Right ventricle myocardium inferior (tissue), 1 donor: ENCODE measurements at places on chromosomes 7 and 10.

- DNase-seq = no peak
These were observed 41.4 kb upstream of the SNX10 start for GRCh38 chr7:26250239-26250638.

DNA sequence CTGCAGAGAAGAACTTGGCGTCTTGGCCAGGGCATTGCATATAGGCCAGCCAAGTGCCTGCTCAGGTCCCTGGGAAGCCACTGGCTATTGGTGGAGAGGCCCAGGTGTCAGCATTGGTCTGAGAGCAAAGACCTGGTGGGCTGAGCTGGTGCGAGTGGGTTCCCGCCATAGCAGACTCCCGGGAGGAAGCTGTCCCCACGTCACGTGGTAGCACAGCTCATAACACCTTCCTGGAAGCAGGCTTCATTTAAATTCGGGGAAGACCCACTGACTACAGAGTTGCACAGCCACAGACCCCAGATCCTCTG is 130.5 kb downstream of the WDR37 start:
- DNase-seq = peak; percentile 18

DNA sequence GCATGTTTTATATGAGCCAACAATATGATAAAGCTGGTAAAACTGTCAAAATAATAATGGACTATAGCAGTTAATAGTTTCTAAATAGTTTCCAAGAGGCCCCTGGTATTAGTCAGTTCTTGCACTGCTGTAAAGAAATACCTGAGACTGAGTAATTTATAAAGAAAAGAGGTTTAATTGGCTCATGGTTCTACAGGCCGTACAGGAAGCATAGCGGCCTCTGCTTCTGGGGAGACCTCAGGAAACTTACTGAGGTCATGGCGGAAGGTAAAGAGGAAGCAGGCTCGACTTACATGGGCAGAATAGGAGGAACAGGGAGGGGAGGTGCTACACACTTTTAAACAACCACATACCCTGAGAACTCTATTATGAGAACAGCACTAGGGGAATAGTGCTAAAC is 104.6 kb downstream of the PPP1R9A start:
- no peak for DNase-seq

DNA sequence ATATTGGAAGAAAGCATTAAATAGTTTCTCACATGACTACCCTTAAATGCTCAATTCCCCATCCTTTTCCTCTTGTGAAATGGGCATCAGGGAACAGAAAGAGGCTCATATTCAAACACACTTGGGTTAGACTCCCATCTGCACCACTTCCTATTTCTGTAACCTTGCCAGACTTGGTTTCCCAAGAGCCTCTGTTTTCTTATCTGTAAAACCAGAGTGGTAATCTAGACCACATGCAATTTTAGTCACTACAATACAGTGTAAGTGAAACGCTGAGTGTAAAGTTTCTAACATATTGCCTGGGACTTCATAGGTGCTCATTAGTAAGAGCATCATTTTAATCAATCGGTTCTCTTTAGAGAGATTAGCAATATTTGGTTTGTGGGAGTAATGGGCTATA is 136.3 kb downstream of the SORCS1 start:
- no peak for DNase-seq

DNA sequence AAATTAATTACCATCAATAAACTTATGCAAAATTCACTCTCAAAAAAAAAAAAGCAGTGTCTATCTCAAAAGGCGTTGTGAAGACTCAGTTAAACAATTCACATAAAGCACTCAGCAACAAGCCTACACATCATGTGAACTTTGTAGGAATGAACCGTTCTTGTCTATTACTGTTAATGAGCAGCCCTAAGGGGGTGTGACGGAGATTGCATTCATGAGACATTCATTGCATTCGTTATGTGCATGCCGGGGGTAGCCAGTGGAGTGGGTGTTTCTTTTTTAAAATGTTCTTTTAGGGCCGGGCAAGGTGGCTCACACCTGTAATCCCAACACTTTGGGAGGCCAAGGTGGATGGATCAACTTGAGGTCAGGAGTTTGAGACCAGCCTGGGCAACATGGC is 193.0 kb downstream of the PRPF18 start:
- DNase-seq = no peak

GRCh38 chr7:98729121-98729520 is 112.0 kb downstream of the NPTX2 start:
- DNase-seq = no peak

DNA sequence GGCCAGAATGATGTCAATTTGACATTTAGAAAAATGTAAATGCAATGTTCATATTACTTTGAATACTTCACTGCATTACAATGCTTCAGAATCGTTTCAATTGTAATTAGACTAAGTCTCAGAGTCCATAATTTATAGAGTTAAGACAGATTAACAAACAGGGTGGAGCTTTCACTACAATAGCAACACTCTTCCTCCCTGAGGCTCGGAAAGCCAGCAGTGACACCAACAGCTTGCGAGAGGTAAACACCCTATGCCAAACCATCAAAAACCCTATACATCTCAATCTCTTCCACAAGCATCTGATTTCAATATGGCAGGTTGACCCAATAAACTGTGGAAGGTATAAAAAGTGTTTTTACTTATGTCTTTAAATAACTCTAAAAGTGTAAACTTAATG is 72.2 kb downstream of the DOCK4 start:
- DNase-seq = no peak

DNA sequence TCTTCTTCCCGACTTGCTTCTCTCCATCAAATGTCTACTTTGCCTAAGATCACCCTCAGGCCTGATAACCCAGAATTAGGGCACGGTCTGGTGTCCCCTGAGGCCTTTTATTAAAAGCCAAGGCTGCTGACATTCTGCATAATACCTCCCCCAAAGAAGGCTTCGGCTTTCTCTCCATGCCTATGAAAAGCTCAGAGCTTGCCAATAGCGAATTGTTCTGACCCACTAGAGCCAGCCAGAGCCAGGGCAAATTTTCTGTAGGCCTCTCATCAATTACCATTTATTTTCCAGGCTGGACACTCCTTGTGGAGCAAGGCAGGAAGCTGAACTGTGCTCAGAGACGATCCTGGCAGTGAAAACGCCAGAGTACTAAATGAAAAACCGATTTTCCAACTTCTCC is 64.3 kb upstream of the ADRB1 start:
- no peak for DNase-seq

- no peak for DNase-seq
These were observed 142.2 kb upstream of the TMEM196 start for GRCh38 chr7:19915596-19915995.

DNA sequence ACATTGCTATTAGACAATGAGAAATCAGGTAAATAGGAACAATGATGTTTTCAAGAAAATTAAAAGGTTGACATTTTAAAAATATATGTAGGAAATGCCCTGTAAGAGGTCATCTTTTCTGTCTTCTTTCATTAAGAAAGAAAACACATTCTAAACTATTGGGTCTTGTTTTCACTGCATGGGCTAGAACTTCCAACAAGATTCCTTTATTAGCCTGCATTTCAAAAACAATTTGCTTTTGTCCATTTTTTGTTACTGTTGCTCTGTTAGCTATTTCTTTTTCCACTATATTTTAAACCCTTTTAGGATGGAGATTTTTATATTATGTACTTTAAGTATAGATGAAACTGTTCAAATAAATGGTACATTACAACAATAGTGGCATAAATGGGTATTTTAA is 9.2 kb downstream of the REEP3 start:
- no peak for DNase-seq

DNA sequence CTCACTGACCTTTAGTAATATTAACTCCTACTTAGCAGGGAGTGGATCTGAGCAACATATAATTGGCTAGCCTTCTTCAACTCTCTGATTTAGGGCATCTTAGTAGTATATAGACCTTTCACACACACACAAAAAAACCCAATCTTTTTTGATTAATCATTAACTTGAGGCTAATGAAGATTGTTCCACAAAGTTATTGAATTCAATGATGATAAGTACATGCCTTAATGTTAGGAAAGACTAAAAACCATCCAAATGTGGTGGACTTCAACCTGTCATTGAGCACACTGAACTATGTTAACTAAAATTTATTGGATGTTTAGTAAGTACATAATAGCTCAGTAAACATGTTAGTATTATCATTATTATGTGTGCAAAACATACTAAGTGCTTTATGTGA is 179.4 kb upstream of the SLC25A13 start:
- DNase-seq = no peak

DNA sequence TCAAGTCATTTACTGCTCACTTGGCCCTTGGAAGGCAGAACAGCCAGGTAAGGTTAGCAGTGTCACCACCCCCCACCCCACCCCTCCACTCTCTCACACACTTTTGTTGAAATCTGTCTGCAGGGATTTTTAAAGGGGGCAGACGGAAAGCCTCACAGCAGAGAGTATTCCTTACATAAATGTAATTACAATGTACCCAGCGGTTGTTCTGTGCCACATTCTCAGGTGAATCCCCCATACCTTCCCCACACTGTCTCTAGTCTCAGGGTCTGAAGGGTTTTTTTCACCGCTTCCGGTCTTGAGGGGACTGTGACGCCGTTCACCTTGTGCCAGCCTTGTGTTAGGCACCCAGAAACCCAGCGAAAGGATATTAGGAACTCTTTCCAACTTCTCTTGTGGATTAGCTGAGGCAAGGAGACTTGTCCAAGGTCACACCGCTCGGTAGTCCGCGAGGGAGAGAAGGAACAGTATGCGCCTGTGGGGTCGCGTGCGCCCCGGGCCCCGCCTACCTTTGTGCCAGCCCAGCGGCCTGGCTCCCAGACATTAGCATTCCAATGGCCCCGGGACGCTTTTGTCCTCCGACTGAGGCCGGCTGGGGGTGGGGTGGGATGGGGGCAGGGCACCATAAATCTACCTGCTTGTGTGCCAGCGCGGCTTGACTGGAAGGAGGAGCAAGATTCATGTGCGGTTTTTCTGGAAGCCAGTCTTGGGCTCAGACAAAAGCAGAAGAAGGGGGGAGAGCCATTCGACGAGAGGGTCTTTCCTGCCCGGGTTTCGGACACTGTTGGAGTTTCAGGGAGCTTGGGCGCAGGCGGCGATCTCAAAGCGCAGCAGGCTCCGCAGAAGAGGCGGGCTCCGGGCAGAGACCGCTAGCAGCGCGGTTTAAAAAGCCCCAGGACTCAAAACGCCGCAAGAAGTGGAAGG is 4.5 kb downstream of the NEUROG3 start:
- no peak for DNase-seq

DNA sequence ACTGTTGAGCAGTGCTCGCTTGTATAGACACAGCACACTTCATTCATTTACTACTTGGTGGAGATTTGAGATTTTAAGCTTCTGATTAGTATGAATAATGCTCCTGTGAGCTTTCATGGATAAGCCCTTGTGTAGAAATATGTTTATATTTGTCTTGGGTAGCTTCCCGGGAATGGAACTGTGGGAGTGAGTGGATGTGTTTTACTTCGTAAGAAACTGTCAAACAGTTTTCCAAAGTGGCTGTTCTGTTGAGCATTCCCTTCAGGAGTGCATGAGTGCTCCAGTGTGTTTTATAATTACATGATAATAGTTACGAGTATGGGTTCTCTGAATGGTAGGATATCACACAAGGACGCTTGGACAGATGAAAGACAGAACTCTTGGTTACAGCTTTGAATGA is 49.4 kb downstream of the VWC2 start:
- DNase-seq = no peak

DNA sequence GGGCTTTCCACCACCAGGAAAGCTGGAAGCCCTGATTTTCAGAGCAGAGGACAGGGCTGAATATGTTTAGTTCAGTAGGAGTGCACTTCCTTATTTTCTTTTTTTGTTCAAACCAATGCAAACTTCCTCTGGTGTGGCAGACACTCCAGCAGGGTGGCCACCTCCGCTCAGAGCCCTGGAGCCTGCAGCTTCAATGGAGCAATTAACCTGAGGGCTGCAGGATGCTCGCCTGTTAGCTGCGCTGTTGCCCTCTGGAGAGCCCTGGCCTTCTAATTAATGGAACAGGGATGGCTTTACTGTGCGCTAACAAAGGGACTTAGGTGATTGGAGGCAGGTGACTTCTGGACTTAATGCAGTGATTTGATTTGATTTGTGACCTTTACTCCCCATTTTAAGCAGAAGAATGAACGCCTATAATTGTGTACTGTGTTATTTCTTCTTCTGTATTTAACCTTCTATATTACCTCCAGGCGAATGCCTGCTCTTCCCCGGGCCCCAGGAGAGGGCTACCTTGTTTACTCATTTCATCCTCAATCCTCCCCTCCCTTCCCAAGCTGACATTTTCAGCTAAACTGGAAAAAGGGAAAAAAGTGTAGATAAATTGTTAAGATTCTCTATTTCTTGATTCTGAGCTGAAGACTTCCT is 123.0 kb upstream of the CTBP2 start:
- DNase-seq = no peak

- DNase-seq = no peak
These were observed 15.5 kb downstream of the DENND10 start for GRCh38 chr10:119119400-119119799.

DNA sequence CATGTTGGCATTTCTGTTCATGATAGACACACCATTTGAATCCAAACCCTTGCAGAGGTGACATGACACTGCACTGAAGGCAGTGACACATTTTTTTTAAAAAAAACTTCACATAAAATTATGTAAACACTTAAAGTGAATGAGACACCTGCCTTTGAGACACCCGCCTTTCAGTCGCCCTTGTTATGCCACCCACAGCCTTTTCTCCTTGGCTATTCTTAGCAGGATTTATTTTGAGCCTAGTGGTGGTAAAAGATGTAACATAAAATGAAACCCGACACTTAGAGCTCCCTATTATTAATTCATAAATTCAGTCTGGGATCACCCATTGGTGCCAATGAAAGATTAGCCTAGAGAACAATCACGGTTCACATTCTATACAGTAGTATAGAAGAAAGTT is 161.3 kb downstream of the DYNC1I1 start:
- no peak for DNase-seq

DNA sequence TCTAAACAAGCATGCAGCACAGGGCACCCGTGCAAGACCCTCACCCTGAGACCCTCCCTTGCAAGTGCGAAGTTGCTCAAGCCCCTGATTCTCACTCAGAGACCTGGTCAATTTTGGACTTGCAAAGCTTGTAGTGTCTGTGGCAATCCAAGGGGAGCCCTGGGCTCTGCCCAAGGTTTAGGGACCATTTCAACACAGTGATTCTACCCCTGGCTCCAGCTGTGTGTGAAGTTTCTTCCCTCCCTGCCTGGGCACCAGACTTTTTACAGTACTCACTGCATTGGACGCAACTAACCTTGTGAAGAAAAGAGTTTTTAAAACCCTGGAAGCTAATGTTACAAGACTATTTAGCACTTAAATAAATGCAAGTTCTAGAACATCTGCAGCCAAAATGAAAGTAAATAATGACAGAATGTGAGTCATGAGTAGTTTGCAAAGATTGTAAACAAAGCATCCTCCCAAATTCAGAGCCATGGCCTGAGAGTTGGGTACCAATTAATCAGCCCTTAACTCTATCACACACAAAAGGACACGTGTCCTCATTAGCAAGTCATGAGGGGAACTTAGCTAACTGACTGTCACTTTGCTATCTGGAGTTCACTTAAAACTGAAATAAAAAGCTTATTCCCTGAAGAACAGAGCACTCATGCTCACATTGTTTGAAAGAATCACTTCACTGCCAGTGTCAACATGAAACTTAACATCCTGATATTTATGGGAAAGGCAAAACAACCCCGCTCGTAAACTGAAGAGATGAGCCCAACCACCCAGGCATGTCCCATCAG is 48.1 kb downstream of the RGS10 start:
- no peak for DNase-seq
